ENCODE measurements at places on chromosomes 2 and 18. TPM values are rescaled to one million over a fixed set of nuclear protein-coding genes. Genes with fewer than 3 reads are reported as not detected.

Gene ROCK1
- 8.7 TPM for polyA plus RNA-seq

Gene RAB1A
- 125 TPM for polyA plus RNA-seq

Gene FAM237A
- polyA plus RNA-seq: not detected

Gene LHCGR
- not detected for polyA plus RNA-seq

DNA sequence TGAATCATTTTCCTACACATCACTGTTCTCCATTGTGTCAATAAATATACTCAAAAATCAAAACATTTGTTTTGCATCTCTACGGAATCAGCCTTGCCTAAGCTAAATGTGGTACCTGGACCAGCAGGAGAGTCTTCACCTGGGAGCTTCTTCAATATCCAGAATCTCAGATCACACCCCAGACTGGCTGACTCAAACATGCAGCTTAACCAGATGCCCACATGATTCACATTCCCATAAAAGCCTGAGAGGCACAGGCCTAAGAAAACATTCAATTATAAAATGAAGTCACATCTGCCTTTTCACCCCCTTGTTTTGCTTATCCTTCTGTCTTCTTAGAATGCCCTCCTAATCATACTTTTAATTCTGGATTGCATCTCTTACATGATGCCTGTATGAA, 1045.5 kb upstream of the NXPH2 start:
- DNase-seq: no peak

GRCh38 chr18:63480915-63481314, 4.2 kb downstream of the SERPINB5 start:
- no peak for DNase-seq

DNA sequence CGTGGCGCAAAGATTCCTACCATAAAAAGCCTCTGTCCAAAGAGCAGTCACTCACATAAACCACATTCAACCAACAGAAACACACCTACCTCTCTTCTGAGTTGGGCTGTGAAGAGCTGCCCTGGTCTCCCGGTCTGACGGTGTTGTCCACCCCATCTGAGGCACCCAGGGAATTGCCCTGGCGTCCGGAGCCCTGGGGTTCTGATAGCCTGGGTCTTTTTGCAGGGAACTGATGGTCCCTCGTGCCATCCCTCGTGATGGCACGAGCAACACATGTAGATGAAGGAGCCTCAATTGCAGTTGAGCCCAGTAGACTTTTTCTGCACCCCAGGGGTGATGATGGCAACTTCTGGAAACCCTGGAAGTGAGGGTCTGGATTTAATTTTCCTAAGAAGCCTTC, 13.8 kb downstream of the HJURP start:
- no peak for DNase-seq

- no peak for DNase-seq
Measured at GRCh38 chr2:213688133-213688532, 403.9 kb downstream of the SPAG16 start.

DNA sequence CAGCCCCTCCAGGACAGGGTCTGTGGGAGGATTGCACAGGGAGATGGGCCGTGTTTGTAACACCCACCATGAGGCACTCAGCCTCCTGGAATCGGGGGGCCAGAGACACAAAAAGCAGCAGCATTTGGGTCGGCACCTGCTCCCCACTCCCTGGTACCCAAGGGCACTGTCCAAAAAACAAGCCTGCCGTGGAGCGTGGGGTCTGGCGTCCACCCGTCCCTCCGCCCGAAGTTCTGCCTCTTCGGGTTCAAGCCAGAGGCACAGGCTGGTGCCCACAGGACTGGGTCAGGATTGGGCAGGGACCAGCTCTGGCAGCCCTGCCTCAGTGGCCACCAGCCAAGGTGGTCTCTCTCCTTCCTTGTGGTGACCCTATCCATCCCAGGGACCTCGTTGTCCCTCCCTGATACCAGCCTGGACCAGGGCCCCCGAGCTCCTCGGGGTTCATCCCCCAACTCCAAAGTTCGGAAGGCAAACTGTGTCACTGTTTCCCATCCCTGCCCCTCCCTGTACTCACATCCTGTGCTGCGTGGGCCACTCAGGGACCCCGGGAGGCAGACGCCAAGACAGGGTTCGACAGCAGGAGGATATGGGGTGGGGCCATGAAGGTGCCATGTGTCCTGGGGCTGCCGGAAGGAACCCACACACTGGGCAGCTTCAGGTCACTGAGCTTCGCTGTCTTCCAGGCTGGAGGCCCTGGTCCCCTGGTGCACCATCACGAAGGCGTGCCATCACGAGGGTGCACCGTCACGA, 126.0 kb upstream of the HDAC4 start:
- no peak for DNase-seq

DNA sequence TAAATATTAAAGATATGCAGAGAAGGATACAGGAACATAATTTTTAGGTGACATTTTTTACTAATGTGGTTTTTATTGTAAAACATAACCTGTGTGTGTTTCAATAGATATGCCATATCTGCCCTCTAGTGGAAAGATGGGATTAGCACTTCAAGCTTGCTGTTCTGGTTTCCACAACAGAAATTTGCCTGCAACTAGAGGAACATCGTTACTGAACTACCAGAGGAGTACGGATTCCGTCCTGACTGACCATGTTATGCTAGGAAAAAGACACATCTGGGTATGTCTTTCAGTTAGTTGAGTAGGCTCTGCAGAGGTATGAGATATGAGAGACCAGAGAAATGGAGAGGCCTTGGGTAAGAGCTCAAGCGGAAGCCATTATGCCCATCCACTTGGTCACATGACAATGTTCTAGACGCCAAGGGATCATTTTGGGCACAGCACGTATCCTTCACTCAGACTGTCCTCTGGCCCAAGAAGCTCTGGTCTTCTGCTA, 104.9 kb downstream of the MBD2 start:
- DNase-seq: peak; percentile 44

DNA sequence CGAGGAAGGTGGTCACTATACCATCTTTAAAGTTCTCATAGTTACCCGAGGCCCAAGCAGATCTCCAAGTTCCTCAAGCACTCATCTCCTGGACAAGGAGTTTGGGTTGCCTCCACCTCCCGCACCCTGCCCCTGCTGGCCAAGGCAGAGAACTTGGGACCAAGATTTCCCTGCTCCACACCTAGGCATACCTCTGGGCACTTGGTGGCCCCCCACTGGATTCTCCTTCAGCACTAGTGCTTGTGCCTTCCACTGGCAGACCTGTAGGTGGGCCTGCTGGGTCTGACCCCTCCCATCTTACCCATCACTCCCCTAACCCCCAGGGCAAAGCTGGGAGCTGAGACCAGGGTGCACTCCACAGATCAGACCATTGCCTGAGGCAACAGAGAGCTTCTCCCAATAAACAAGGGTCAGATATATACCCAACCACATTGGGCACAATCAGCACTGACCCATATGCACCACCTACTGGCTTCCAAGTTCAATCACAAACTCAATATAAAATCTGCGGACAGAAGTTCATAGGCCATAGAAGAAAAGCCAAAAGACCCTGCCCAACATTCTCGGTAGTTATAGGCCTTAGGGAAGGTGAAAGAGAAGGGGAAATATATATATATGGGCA, 244.2 kb downstream of the EXOC6B start:
- no peak for DNase-seq

DNA sequence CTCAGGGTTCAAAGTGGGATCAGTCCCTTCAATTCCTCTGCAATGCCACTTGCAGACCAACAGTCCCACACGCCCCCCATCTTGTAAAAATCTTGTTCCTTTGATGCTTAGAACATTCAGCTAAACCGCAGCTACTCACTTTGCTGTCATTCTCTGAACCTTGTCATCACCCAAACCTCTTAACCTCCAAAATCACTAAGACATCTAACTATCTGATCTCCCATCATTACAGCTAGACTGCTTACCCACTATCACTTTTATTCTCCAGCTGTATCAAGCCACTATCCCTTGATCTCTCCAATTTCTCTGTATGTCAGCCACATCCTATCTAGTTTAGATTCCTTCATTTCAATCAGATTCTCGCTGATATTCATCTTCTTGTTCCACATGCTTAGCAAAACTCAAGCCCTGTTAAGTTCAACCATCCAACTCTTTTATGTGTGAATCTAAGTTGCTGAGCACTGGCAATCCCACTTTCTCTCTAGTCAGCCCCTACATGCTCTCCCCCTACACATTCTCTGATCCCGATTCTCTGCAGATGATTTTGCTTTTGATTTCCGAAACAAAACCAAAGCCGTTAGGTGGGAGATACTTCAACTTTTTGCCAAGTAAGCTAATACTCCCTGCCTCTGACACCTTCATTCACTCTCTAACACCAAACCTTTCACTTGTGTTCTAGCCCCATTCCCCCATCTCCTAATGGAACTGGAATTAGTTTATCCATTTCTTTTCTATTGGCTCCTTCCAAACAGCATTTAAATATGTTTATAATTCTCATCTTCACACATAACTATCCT, 4.6 kb downstream of the GTF3C2 start:
- DNase-seq: no peak

GRCh38 chr2:172465417-172466334, 38.3 kb downstream of the ITGA6 start:
- peak; percentile 71 for DNase-seq
